Activated CD4-positive, alpha-beta T cell treated with anti-CD3 and anti-CD28 coated beads, Interleukin-2, amount 10 ng/mL, durations not matched to agents 24 days and 14 days (primary cell): ENCODE measurements at places on chromosomes 11 and 22. TPM values are rescaled to one million over a fixed set of nuclear protein-coding genes. Genes with fewer than 3 reads are reported as not detected.

The OR51B4 gene
- total RNA-seq = not detected in 2 replicates

The CCDC87 gene
- 0.19 and 0.21 TPM in 2 replicates for total RNA-seq

The KRTAP5-1 gene
- not detected in 2 replicates for total RNA-seq

The SAMM50 gene
- 60.5 and 62.8 TPM in 2 replicates for total RNA-seq

The IFITM1 gene
- 241 and 256 TPM in 2 replicates for total RNA-seq

The NLRP10 gene
- not detected in 2 replicates for total RNA-seq

The KCNK4 gene
- total RNA-seq = 0.23 and 0.24 TPM in 2 replicates

The OR52L1 gene
- total RNA-seq = not detected in 2 replicates

The OR4A16 gene
- total RNA-seq = not detected in 2 replicates

The EHF gene
- total RNA-seq = not detected in 2 replicates

The OR5D16 gene
- not detected in 2 replicates for total RNA-seq

The YPEL4 gene
- 0.40 and 0.47 TPM in 2 replicates for total RNA-seq

The OR52I1 gene
- total RNA-seq = not detected in 2 replicates

The SLCO2B1 gene
- not detected in 2 replicates for total RNA-seq

The OR6A2 gene
- total RNA-seq = 0.35 and 0.50 TPM in 2 replicates

The IL17REL gene
- 0.09 and 0.14 TPM in 2 replicates for total RNA-seq

The OR10S1 gene
- total RNA-seq = not detected in 2 replicates

The LDHA gene
- total RNA-seq = 1,753 and 1,772 TPM in 2 replicates

The PRR5 gene
- total RNA-seq = 22.7 and 23.6 TPM in 2 replicates

The SMTNL1 gene
- total RNA-seq = not detected in 2 replicates

The TSGA10IP gene
- not detected in 2 replicates for total RNA-seq

The LDHAL6A gene
- total RNA-seq = not detected in 2 replicates

The ISX gene
- not detected in 2 replicates for total RNA-seq

The SYCE3 gene
- 0.69 TPM in 1 of 2 replicates, not detected in the other for total RNA-seq

The SLC36A4 gene
- 14.7 and 16.1 TPM in 2 replicates for total RNA-seq

The PHETA2 gene
- total RNA-seq = 5.0 and 6.2 TPM in 2 replicates

The LINC01488 gene
- total RNA-seq = not detected in 2 replicates

The TRIM6 gene
- total RNA-seq = 0.14 and 0.62 TPM in 2 replicates

The SLC25A45 gene
- 15.5 and 16.8 TPM in 2 replicates for total RNA-seq

The B3GAT1 gene
- total RNA-seq = 0.16 and 0.28 TPM in 2 replicates

The ARHGEF17 gene
- 0.05 TPM in 1 of 2 replicates, not detected in the other for total RNA-seq

The OR8B12 gene
- total RNA-seq = not detected in 2 replicates

The NRXN2 gene
- total RNA-seq = 0.61 TPM in 1 of 2 replicates, not detected in the other

The CECR2 gene
- total RNA-seq = 0.09 and 0.14 TPM in 2 replicates

The PLEKHB1 gene
- total RNA-seq = 1.0 and 1.5 TPM in 2 replicates

The LIMK2 gene
- 34.2 and 35.9 TPM in 2 replicates for total RNA-seq

The MN1 gene
- total RNA-seq = 0.05 and 0.23 TPM in 2 replicates

The SCUBE2 gene
- total RNA-seq = 0.19 TPM in 1 of 2 replicates, not detected in the other

The SCGB1C1 gene
- total RNA-seq = not detected in 2 replicates

The SLC22A12 gene
- not detected in 2 replicates for total RNA-seq

The ANKK1 gene
- total RNA-seq = not detected in 2 replicates

The SLC17A6 gene
- not detected in 2 replicates for total RNA-seq

The CSF2RB gene
- 5.0 and 5.2 TPM in 2 replicates for total RNA-seq

The TBX1 gene
- total RNA-seq = 0.09 TPM in 1 of 2 replicates, not detected in the other

The PLAAT4 gene
- 12.2 and 14.7 TPM in 2 replicates for total RNA-seq

The HOATZ gene
- not detected in 2 replicates for total RNA-seq
